ENCODE measurements at places on chromosomes 5 and 9. TPM values are rescaled to one million over a fixed set of nuclear protein-coding genes. Genes with fewer than 3 reads are reported as not detected.

DNA sequence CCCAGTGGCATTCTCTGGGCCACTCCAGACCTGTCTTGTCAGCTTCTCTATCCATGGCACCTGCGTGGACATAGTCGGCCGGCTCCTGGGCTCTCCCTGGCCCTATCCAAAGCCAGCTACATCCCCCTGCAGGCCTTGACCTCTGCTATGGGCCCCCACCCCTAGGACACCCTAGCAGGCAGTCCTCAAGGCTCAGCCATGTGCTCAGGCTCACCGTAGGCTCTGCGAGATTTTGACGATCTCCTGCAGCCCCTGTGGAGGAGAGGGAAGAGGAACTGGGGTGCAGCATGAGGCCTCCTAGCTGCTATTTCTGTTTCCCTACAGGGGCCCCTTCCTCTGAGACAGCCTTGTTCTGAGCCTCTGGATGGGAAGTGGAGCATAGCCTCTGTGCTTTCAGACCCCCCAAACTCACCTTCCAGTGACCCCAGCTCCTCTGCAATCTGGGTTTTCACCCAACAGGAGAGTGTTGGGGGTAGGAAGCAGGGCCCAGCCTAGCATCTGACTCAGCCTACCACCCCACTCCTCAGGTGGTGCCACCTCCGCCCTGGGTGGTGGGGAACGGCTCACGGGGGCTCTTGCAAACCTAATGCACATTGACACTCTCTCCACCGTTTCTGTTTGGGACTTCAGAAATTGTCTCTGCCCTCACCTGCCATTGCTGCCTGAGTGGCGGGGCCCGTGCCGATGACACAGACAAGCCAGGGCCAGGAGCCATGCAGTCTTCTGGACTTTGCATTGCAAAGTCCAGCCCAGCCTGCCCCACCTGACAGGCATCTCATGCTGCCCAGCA is 36.7 kb downstream of the HRH2 start:
- peak; percentile 50 for DNase-seq

DNA sequence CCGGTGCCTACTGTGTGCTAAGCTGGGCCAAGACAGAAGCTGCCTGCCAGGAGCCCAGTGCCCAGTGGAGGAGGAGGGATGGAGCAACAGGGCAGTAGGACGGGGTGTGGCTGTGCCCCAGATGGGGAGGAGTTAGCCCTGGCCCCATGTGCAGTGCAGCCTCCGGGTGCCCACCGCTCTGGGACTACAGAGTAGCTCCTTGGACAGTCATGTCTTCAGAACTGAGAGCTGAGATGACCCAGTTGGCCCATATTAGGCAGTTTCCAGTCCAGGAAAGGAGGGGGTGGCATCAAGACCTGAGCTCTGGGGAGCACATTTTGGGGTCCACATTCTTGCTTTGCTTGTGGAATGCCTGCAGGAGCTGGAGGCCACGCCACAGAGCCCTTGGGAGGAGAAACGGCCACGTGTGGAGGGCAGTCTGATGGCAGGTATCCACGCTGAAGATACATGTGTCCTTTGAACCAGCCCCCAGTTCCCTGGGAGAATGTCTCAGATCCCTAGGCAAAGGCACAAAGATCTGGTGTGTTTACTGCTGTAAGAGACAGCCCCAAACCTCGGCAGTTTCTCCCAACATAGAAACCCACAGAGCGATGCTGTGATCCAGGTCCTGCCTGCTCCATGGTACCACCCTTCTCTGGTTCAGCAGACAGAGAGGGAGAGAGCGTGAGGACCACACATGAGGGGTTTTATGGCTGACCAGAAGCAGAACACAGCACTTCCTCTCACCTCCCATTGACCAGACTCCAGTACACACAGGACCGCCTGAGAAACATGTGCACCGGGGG is 46.8 kb upstream of the FCN1 start:
- peak; percentile 28 for DNase-seq

Gene OR2K2
- not detected for total RNA-seq

Gene C9orf50
- total RNA-seq: 0.30 TPM

DNA sequence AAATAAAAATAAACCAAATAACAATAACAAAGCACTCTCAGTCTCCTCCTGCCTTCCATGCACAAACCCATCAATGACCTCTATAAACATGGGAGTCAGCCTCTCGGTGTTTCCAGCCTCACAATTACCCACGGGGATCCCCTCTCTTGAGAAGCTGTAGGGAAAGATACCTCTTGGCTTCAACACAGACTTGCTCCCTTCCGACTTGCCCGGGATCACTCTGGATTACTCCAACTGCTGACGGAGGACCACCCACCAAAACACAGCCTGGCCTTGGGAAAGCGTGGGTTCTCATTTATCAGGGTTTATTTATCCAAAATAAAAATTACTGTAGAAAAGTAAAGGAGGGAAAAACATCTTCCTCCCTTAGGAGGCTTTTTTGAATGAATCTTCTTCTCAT is 11.5 kb upstream of the NKX2-5 start:
- no peak for DNase-seq

- DNase-seq: no peak
Measured at GRCh38 chr5:95709967-95710650, 21.0 kb upstream of the RHOBTB3 start.

DNA sequence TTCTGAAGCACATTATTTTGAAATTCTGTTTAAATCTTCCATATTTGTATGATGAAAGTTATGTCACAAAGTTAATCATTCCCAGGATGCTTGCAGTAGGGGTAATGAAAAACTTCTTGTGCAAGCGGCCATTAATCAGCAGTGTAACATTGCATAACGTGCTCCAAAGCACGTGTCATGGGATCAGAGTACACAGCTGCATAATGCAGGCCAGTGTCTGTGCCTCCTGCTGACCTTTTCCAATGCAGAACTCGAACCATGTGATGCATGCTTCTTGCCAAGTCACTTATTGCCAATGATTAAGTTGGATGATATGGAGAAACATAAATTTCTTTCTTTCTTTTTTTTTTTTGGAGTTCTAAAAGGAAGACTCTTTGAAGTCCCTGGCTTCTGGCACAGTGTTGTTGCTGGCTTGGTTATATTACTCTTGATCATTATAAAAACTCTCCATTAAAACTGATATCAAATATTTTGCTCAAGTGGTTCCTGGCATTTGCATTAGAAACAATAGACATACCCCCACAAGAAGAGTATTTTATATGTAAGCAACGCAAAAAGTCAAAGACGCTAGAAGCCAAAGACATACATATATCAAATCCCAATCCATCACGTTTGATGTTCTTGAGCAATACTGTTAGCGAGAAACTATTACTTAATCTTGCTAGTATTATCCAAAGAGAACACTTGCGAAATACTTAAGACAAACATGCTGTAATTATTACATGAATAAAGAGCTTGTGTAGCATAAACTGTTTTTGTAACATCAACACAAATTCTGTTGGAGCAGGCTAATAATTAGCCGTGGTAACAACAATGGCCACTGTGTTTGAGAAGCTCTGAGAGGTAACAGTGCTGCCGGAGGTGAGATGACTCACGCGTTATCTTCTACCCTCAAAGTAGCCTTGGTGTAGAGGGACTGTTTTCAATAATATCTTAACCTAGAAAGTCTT is 164.2 kb downstream of the AUH start:
- peak; percentile 83 for DNase-seq

DNA sequence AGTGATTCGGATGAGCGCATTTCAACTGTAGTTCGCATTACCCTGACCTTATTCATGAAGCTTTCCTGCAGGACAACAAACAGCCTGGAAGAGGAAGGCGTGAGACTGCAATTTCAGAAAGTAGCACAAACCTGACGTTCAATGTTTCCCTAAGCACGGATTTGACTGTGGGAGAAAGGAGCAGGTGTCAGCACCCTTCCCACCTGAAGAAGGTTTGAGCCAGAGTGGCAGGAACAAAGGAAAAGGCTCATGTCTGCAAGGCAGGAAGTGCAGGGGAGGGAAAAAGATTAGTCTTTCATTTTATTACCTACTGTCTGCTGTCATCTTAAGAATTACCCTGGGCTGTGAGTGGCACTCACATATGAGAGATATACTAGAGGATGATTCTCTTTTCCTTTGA is 114.0 kb downstream of the MED10 start:
- DNase-seq: no peak

DNA sequence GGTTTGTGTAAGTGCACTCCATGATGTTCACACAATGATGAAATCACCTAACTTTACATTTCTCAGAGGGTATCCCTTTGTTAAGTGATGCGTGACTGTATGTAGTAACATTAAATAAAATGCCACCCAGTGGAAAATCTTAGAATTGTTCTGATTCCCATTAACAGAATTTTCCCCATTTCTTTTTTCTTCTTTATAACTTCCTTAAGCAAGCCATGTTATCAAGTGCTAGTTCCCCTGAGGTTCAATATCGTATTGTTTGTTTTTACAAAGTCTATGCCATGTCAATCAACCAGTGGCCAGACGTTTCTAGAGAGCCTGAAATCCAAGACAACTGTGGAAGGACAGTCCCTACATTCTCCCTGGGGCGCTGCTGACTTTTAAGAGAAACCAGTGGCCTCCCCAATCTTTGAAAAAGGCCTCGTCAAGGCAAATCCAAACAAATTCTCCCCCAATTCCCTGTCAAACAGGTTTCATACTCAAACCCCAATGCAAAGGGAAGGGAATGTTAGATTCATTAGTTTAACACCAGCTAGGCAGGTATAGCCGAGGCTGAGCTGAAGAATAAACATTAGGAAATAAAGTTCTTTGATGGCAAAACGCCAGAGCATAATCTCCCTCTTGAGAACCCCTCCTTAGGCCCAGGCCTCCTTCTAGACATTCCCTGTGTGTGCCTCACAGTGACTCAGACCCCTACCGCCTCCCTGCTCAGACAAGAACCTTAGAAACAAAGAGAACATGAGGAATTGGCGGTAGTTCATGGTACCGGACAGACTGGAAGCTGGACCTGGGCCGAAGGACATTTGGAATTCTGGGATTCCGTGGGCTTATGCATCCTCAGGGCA is 198.7 kb downstream of the GNA14 start:
- no peak for DNase-seq
